Left renal pelvis (tissue), 4 donors: ENCODE measurements at places on chromosomes 1 and 21. TPM values are rescaled to one million over a fixed set of nuclear protein-coding genes. Genes with fewer than 3 reads are reported as not detected.
A peak's percentile ranks its signal among the peaks of the same experiment; 100 is the strongest.

DNA sequence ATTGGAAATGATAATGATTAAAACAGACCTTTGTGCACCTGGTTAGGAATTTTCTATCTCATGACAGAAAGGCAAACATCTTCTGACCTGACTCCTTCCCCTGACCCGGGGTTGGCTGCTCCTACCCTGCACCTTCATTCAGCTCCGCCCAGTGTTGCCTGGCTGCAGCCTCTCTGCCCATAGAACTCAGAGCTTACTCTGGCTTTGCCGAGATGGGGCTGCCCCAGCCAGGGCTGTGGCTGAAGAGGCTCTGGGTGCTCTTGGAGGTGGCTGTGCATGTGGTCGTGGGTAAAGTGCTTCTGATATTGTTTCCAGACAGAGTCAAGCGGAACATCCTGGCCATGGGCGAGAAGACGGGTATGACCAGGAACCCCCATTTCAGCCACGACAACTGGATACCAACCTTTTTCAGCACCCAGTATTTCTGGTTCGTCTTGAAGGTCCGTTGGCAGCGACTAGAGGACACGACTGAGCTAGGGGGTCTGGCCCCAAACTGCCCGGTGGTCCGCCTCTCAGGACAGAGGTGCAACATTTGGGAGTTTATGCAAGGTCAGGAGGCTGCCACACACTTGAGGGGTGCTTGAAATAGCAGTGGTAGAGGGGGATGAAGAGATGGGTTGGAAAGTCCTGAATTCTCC is at the start of gene DIO1:
Gene DIO1, plus strand, starts transcription at position 189 of the 638 bp plus-strand sequence. Its CDS starts 24 bp downstream, at position 213.
- DNase-seq = no peak

GRCh38 chr1:152514715-152515433 is 592 bp downstream of the CRCT1 start:
- DNase-seq = no peak

- DNase-seq = no peak
Observed at GRCh38 chr1:234550341-234551031, 59.5 kb downstream of the IRF2BP2 start.

DNA sequence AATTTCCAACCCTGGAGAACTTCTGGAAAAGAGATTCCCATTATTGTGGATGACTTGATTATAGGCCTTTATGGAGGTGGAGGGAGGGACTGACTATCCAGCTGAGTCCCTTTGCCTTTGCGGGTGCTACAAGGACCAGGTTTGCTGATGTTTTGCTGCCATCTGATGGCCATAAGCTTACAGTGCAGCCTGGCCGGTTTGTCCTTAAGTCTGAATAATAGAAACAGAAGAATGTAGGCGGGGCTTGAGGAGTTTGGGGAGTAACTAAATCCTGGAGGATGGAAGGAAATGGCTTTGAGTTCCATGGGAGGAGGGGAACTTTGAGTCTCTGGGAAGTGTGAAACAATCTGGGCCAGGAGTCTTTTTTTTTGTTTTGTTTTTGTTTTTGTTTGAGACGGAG is 55.7 kb upstream of the CD1D start:
- peak; percentile 85 for DNase-seq

GRCh38 chr1:64516803-64517568 is 47.1 kb downstream of the CACHD1 start:
- DNase-seq = no peak

- no peak for DNase-seq
Observed at GRCh38 chr1:43426221-43426620, 27.5 kb downstream of the HYI start.

DNA sequence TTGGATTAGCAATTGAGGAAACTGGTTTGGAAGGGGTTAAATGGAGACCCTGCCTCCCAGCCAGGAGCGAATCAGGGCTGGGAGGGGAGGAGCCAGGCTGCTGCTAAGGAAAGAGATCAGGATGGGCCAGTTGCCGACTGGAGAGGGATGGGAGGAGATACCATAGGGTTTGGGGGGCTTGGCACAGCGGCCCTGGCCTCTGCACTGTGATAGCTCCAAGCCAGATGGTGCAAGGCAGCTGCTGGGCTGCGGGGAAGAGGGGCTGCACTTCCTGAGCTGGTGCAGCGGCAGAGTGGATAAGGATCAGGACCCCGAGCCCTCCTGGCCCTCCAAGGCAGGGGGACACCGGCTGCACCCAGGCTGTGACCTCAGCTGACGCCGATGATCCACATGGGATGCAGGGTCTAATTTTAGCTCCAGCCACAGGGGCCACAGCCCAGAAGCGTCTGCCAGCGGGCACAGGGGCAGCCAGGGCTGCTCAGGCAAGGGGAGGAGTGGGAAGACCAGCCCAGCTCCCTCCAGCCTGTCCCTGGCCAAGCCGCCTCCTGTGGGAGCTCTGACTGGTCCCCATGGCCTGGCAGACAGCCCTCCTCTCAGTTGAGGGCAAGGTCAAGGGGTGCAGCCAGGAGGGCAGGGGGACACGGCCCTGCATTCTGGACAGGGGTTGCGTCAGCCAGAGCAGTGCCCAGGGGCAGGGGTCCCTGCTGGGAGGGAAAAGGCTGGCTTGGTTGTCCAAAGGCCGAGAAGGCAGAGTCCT is at the start of gene EXTL1:
Gene EXTL1, plus strand, starts transcription at position 129 of the 757 bp plus-strand sequence. CDS start 872 bp downstream, outside the sequence.
- no peak for DNase-seq

- no peak for DNase-seq
Observed at GRCh38 chr1:39892601-39893595, 8.8 kb downstream of the MYCL start.

GRCh38 chr1:41108696-41109275 is 87.3 kb upstream of the SLFNL1 start:
- no peak for DNase-seq

GRCh38 chr1:119139857-119140176 is 636 bp downstream of the WARS2 start:
- no peak for DNase-seq

DNA sequence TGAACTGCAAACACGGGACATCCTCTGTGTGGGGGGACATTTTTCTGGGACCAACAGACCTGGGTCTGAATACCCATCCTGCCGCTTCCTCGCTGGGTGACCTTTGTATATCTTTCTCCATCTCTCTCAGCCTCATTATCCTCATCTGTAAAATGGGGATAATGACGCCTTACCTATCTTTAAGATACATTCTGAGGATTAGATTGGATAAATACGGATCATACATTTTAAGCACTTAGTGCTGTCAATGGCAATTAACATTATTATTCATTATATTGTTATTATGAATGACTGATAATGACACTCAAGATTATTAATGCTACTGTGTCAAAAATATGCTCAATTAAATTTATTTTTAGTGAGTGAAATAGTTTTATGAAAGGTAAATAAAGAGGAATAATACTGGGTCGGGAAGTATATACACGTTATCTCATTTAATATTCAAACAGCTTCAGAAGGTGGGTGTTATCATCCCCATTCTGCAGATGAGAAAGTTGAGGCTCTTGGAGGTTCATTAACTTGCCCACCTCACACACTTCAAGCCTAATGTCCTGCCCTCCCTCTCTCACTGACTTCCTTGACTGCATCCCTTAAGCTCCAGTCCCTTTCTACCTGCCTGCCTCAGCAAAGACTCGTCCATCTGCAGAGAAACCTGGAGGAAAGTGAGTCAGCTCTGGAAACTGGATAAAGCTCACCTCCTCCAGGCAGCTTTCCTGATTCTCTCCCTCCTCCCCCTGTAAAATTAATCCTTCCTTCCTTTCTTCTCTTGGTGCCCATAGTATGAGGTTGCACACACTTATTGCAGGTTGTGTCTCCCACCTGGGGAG is 120.7 kb upstream of the JUN start:
- no peak for DNase-seq

- DNase-seq = no peak
Observed at GRCh38 chr1:24905355-24905978, 24.6 kb downstream of the RUNX3 start.

GRCh38 chr1:196723325-196724185 is 51.1 kb upstream of the CFHR3 start:
- DNase-seq = no peak

DNA sequence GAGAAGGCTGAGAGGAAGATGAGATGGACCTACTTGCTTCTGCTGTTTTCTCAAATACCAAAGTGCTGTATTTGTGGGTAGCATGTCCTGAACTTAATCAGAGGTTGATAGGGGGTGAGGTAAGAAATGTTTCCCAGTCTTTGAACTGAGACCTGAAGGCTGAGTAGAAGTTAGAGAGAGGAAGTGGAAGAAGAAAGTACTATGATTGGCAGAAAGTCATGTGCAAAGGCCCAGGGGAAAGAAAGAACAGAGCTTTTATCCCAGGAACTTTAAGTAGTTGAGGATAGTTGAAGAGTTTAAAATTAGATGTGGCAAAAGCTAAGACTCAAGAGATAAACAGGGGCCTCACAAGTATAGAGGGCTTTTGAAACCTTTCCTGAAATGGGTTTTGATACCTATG is 15.5 kb upstream of the LIN9 start:
- no peak for DNase-seq

DNA sequence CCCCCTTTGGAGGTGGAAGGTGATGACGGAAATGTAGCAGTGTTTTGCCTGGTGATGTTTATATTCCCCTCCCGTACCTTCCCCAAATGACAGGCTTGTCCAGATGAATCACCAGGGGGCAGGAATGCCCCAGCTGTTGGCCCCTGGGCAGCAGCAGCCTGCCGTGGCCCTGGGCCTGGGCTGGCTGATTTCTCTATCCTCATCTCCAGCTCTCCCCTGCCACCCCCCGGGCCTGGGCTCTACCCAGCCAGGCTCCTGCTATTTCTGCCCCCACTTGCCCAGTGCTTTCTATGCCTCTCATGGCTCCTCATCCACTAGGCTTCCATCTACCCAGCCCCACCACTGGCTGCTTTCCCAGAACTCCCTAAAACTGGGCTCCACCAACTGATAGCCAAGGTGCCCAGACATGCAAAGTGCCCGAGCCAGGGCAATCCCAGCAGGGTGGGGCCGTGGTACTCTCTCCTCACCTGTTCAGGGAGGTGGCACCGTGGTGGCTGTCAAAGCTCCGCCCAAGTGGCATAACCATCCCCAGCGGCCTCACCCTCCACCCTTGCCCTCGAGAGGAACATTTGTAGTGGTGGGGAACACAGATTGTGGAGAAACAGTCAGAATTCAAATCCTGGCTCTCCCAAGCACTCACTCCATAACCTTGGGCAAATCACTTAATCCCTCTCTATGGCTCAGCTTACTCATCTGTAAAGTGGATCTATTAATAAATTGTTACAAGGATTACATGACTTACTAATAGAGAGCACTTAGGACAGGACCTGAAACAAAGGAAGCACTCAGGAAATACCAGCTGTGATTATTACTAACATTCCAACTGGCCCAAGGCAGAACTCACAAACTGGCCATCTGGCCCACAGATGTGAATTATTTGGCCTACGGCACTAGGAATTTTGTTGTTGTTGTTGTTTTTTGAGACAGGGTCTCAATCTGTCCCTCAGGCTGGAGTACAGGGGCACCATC is 12.8 kb upstream of the ECE1 start:
- DNase-seq = no peak

- no peak for DNase-seq
Observed at GRCh38 chr1:26998429-26999300, 5.2 kb downstream of the TRNP1 start.

- no peak for DNase-seq
Observed at GRCh38 chr1:10673109-10673711, 123.2 kb downstream of the CASZ1 start.

- no peak for DNase-seq
Observed at GRCh38 chr1:24154215-24154614, 11.3 kb upstream of the IL22RA1 start.

DNA sequence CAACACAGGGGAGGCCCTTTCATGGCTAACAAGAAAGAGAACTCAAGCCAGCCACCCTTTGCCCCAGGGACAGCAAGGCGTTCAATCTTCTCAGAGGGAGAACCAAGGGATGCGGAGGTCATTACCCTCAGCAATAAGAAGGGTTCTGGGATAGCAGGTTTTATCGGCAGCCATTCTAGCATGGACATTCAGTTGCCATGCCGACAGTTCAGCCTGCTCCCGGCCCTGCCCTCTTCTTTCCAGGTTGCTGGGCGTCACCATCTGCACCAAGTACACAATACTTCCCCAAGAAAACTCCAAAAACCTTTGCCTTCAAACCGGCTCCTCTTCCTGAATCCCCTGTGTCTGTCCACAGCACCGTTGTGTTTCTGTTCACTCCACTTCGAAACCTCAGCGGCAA is 47.1 kb downstream of the SYT2 start:
- DNase-seq = no peak

DNA sequence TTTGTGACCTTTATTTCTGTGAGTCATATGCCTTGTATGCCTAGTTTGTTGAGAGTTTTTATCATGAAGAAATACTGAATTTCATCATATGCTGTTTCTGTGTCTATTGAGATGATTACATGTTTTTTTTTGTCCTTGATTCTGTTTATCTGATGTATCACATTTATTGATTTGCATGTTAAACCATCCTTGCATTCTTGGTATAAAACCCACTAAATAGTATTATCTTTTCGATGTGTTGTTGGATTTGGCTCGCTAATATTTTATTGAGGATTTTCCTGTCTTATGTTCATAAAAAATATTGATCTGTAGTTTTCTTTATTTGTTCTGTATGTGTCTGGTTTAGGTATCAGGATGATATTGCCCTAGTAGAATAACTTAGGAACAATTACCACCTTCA is 164.7 kb upstream of the CHRM3 start:
- no peak for DNase-seq

DNA sequence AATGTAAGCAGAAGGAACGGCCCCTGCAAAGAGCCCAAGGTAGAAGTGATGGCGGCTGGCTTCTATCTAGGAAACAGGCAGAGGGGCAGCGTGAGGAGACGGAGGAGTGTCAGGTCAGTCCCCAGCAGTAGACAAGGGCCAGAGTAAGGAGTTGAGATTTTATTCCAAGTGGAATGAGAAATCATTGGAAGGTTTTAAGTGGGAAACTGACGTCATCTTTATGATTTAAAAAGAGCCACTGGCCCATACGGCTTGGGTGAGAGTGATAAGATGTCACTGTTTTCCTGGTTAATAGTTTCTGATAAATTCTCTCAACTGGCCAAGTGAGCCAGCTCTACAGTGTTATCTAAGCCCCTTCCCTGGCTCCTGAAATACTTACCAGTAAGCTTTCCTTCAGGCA is 103.2 kb upstream of the CAMK1G start:
- DNase-seq = no peak

- no peak for DNase-seq
Observed at GRCh38 chr21:23963454-23963853, 1643.8 kb downstream of the MRPL39 start.

The HSPB7 gene
- polyA plus RNA-seq = 4.2 TPM

The MFSD2A gene
- polyA plus RNA-seq = 2.4 TPM

The RIMKLA gene
- 0.70 TPM for polyA plus RNA-seq

The DCST1 gene
- polyA plus RNA-seq = 0.41 TPM

The COG2 gene
- polyA plus RNA-seq = 40.1 TPM

The ACKR1 gene
- 2.5 TPM for polyA plus RNA-seq

The IGFN1 gene
- 0.92 TPM for polyA plus RNA-seq

The TNFRSF9 gene
- 0.07 TPM for polyA plus RNA-seq

The ELAVL4 gene
- polyA plus RNA-seq = 4.0 TPM

The ITLN1 gene
- 1.6 TPM for polyA plus RNA-seq

The ADORA3 gene
- polyA plus RNA-seq = 1.1 TPM

The FUCA1 gene
- 43.1 TPM for polyA plus RNA-seq

The MTARC2 gene
- 47.6 TPM for polyA plus RNA-seq

The ASCL5 gene
- not detected for polyA plus RNA-seq
